ENCODE measurements at places on chromosomes 5 and 9. TPM values are rescaled to one million over a fixed set of nuclear protein-coding genes. Genes with fewer than 3 reads are reported as not detected.

The GFI1B gene
- total RNA-seq, result not detected

The FGD3 gene
- 84.9 TPM for total RNA-seq

The ATP10B gene
- total RNA-seq, result not detected

The PDLIM4 gene
- 35.8 TPM for total RNA-seq

- DNase-seq, result no peak
These were observed 463.2 kb upstream of the ZNF608 start for GRCh38 chr5:125209650-125210049.

- no peak for DNase-seq
These were observed 710 bp downstream of the HSD17B4 start for GRCh38 chr5:119453040-119453373.

DNA sequence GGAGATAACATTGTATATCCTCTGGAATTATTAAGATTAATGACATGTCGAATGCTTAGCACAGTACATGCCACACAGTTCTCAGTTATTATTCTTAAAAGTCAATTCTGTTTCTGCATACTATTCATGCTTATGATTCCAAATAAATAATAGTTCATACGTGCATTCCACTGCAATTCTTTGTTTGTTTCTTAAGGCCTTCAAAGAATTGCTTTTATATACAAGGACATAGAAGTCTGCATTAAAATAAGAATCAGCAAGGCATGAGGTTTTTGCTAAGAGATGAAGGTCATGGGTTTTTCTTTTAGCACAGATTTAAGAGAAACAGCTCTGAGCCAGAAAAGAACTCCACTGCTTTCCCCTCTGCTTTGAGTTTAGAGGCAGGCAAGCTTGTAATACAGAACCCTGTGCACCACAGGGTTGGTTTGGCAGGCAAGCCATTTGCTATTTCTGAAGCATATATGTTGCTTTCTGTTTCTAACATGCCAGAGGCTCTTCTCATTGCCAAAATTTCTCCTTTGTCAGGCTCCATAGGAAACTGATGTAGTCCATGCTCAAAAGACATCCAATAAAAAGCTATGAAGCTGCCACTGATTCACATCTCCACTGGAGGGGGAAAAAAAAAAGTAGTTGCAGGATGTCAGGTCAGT, 420.6 kb upstream of the TYRP1 start:
- DNase-seq, result no peak

GRCh38 chr9:503326-503725, 288.7 kb downstream of the DOCK8 start:
- DNase-seq, result no peak

All from PC-9 (cell line).